ENCODE measurements at places on chromosomes 2 and 18.
A peak's percentile ranks its signal among the peaks of the same experiment; 100 is the strongest.

DNA sequence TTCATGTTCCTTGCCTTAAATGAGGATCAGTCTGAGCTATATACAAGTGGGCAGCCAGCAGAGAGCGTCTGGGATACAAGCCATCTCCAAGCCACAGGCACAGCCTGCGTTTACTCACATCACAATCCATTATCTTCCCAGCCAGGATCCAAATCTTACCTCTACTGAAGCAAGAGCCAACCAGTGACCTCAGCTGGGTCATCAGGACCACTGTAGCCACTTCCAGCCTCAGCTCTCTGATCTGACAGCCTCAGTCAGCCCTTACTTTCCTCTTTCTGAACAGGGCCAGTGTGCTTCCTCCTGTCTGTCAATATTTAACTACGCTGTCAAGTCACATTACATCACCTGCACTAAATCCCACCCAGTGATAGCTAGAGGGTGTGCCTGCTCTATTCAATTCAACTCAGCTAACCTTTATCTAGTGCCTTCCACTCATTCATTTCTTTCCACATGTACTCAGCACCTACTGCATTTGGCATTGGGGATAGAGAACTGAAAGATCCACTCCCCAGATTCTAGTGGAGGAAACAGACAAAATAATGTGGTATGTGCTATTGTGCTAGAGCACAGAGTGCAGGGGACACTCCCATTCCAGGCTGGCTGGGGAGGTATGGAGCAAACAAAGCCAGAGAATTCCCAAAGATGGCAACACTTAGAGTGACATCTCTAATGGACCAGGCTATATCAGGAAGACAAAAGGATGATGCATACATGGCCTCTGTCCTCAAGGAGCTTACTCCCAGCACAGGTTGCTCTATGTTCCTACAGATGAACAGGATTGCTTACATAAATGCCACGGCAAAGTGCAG lies 146.5 kb downstream of the NCKAP5 start:
- no peak for DNase-seq

DNA sequence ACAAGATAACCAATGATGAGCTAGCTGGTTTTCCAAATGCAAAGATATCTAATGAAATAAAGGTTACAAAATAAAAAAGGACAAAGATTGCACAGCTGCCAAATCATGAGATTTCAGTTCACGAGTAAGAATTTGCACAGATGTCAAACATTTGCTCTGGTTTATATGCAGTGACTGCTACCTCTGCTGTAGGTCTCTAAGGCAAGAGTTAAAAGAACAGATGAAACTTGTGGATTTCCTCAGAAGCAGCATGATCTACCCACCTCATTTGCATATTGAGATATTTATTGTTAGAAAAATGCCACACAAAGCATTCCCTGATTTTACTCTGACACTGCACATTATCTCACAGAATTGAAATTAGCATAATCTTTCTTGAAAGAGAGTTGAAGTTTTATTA lies 763.2 kb upstream of the ZEB2 start:
- DNase-seq, result no peak

GRCh38 chr18:36464126-36464651 lies 166.7 kb downstream of the FHOD3 start:
- no peak for DNase-seq

DNA sequence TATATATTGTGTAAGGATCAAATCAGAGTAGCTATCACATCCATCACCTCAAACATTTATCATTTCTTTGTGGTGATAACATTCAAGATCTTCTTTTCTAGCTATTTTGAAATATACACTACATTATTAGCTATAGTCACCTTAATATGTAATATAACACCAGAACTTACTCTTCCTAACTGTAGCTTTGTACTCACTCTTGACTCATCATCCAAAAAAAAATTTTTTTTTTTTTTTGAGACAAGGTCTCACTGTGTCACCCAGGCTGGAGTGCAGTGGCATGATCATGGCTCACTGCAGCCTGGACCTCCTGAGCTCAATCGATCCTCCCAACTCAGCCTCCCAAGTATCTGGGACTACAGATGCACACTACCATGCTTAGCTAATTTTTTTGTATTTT lies 153.3 kb downstream of the EML6 start:
- DNase-seq, result no peak

DNA sequence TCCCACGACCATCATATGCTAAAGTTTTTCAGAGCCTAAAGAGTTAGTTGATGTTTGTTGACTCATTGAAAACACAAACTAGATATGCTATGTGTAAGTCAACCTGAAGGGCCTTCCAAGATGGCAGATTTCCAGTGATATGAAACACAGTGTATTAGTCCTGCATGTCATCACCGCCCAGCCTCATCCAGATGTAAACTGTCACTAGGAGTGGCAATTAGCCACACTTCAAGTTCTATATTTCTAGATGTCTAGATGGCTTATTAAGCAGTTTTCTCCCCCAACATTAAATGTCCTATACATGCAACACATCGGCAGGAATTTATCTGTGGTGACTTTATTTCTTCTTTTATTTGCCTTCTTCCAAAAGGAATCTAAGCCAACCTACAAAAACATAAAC lies 444.1 kb upstream of the SMIM21 start:
- DNase-seq, result no peak

DNA sequence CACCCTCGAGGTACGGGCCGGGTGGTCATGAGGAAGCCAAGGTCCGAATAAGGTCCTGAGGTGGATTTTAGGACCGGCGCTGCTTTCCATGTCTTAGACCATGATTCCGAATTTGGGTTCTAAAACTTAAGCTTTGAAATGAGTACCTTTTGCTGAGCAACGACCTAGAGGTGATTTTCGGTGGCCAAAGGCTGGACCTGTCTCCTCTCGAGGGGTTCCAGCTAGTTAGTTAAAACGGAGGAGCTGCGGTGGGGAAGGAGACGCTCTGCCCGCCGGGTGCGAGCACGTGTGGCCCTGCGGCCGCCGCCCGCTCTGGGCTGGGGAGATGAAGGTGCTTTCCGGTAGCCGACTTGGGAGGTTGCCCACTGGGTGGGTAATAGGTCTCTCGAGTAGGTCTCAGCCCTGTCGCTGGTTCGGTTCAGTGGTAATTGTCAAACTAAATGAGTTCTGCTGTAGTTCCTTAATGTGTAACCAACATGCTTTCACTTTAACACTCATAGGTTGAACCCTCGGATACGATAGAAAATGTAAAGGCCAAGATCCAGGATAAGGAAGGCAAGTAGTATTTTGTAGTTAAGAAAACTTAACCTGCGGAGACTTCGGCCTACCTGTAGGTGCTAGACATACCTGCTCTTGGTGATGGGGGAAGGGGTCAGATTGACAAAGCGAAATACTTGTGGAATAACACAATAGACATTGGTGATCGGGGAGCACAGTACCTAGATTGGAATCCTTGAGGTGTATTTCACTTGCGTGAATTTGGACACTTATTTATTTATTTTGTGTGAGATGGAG lies 572 bp downstream of the RPS27A start:
- peak; percentile 29 for DNase-seq

DNA sequence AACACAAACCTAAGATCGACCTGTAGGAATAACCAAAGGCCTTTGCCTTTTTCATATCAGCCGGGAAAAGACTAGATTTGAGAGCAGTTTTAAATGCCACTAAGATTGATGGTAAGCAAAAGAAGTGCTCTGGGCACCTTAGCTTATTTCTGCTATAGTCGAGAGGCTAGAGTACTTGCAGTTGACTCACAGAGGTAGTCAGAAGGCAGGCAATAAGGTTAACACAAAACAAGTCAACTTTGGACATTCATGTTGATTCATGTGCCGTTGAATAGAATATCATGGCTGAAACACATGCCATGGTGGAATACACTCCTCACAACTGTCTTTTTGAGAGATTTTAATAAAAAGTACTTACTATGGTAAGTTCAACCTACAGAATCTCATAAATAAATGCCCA lies 507.6 kb downstream of the ZEB2 start:
- no peak for DNase-seq

- DNase-seq, result no peak
These were observed 13.2 kb downstream of the SRSF7 start for GRCh38 chr2:38737925-38738324.

- no peak for DNase-seq
These were observed 94.2 kb upstream of the SLC39A10 start for GRCh38 chr2:195562570-195563566.

DNA sequence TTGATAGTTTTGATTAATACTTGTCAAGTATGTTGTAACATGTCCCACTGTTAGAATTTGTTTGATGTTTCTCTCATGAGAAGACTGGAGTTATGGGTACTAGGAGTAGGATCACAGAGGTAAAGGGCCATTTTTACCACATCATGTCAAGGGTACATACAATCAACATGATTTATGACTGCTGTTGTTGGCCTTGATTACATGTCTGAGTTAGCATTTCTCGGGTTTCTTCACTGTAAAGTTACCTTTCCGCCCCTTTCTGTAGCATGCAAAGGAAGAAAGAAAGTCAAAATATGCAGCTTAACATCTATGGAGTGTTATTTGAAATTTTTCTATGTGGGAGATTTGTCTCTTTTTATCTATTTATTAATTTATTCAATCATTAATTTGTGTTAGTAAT lies 1456.4 kb downstream of the SUCLG1 start:
- no peak for DNase-seq

- no peak for DNase-seq
These were observed 97.1 kb downstream of the DPP4 start for GRCh38 chr2:161976917-161977316.

DNA sequence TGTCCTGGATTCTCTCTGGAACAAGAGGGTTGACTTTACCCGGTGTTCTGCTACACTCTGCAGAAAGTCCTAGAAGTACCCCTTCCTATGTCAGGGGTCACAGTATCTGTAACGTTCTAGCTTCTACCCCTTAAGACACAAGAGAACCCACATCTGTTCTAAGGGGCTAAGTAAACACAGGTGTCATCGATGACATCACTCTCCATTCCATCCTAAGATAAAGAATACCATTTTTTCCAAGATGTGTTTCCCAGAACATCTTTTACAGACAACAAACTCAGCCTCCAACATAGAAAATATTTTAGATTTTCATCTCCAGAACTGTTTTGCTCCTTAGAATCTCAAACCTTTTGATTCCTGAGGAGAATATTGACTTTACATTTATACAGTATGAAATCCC lies 239.1 kb downstream of the TRIB2 start:
- DNase-seq, result no peak

DNA sequence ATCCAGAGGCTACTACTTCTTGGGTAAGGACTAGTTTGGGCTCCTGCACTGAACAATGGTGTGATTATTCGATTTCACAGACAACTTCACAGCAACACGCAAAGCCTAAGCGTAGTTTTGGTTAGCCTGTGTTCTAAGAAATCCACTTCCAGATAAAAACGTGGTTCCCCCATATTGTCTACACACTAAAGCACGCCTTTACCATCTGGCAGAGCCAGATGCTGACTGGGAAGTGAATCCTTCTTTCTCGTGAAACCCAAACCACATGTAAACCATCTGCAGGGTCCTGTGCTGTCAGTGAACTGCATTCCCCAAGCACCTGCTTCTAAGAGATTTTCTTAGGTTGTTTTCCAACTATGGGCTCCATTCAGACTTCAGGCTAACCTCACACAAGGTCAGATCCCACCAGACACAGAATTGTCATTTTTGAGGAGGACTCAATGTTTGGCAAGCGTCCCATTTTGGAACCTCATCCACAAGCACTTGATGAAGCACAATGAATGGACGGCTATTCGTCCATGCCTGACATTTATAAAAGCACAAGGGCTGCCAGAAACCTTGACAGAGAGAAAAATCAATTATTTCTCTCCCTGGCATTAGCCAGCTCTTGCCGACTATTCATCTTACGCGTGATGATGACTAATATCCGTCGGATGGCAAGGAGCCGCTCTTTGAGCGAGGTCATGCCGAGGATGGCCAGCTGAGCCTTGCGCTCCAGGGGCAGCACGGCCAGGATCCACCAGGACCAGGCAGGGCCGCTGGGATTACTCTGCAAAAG lies 38.4 kb downstream of the LONRF2 start:
- no peak for DNase-seq

- DNase-seq, result no peak
These were observed 1232.6 kb upstream of the NRXN1 start for GRCh38 chr2:52264488-52264887.

DNA sequence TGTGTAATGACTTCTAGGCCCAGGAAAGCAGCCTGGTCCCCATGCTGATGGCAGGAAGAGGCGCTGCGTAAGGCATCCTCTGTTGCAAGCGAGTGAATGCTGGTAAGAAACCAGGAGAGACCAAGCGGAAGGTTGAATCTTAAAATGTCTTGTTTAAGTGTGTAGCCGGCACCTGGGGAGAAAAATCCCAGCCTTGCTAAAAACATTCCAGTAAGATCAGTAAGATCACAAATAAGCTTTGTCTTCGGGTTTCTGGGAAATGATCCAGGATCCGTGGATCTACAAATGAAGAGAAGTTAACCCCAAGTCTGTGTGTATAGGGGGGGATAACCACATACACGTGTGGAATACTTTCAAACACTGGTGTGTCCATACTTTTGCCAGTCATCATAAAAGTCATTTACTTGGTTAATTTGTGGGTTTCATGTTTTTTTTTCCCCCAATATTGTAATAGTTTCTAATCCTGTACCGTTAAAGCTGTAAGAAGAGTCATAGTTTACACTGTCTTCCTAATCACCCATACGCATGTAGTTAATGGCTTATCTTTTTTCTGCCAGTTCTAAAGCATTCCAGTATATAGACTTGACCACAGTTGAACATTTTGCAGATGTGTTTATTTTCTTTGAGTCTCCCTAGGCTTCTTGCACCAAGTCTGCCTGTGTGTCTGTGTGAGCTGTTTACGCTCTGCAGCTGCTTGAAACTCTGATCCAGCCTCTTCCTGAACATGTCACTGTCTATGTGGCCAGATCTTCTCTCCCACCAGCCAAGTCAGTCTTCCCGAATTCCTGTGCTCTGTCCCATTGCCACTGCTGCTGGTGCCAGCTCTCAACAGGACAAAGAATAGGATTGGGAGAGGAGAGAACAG lies 135.9 kb upstream of the ARL4C start:
- DNase-seq, result no peak

DNA sequence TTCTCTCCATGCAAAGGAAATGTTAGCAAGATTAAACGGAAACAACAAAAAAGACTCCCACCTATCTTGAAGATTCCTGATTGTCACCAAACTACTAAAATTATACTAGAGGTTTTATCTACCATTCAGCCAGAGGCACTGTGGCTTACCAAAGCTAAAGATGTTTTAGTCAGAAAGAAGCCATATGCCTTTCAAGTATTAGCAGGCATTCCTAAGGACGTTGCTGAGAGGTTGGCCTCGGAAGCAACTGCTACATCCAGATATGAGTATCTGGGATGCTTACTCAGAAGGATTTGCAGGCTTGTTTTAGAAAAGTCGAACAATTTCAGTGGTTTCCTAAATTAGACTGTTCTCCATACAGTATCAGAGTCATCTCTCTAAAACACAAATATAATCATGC lies 88.3 kb upstream of the UBE2E3 start:
- DNase-seq, result no peak

DNA sequence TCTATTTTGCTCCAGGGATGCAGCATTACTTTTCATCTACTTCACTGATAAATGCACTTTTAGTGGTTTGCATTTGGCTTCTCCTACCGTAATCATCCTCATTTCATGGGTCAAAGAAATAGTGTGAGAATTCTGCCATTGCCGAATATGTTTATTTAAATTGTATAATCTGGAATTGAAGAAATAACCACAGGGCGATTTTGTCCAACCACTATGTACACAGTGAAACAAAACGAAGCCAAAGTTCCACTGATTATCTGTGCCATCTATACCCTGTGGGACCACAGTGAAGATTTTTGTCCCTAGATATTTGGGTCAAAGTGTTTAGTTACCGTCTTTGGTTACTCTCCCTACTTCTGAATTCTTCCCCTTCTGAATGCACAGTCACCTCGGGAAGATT lies 888.6 kb upstream of the NRXN1 start:
- DNase-seq, result no peak

- no peak for DNase-seq
These were observed 262.2 kb upstream of the KLHL29 start for GRCh38 chr2:23122681-23123215.

GRCh38 chr18:58527285-58527951 lies 101.5 kb downstream of the ALPK2 start:
- DNase-seq, result no peak

Measured in stimulated activated CD4-positive, alpha-beta T cell treated with anti-CD3 and anti-CD28 coated beads, Interleukin-15, amount 100 ng/mL, for 1 hour (primary cell).